ENCODE measurements at places on chromosomes 6 and 20. TPM values are rescaled to one million over a fixed set of nuclear protein-coding genes. Genes with fewer than 3 reads are reported as not detected.

DNA sequence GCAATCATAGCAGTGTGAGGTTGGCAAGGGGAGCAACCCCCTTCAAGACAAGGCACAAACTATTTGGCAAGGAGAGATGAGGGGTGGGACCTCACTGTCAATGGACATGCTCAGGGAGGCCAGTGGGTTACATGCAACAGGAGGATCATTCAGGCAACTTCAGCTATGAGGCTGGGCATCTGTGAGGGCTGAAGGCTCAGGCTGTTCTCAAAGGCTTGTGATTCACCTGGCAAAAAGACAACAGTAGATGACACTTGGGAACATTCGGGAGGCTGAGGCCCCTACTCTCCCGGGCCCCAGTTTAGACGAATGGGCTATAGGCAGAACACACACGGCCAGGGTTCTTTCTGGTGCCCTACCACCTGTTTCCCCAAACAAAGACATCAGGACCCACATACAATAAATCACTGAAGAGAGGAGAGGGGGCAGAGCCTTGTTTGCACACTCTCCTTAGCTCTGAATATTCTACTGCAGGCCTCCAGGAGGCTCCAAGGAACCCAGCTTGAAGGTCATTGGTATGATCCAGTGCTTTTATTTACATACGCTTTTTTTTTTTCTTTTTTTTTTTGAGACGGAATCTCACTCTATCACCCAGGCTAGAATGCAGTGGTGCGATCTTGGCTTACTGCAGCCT lies 7.9 kb downstream of the TUBB start:
- DNase-seq = no peak

- no peak for DNase-seq
These were observed 335.8 kb downstream of the EPHA7 start for GRCh38 chr6:93083337-93084230.

GRCh38 chr20:12110711-12111110 lies 193.0 kb downstream of the BTBD3 start:
- DNase-seq = no peak

DNA sequence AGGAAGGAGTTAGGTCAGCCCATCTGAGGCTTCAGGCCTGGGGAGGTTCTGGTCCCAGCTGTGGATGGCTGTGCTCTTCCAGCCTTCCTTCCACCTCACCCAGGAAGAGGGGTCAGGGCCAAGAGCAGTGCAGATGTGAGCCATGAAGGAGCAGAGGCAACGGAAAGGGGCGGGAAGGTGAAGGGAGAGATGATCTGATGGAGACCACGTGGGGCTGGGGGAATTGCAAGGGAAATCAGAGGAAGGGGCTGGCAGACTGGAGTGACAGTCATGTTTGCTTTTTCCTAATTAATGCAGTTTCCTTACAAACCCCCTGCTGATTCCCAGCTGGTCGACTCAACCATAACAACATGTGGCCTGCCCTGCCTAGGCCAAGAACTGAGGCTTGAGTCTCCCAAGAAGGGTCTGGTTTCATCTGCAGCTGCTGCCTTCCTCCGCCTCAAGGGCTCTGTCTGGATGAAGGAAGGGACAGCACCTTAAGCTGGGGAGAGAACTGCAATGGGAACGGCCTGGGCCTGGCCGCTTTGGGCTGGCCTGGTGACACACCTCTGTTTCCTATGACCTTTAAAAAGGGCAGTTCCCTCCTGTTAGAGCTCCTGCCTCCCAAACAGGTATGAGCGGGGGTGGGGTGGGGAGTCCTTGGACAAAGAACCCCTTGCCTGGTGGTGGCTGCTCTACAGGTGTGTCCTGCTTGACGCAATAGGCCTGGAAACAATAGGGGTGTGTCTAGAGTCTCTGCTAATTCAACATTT lies 7.8 kb upstream of the MRPS18A start:
- peak; percentile 37 for DNase-seq

OPRL1 gene
- total RNA-seq = 3.3 TPM

Data from neural progenitor cell (in vitro differentiated cells).